ENCODE measurements at places on chromosomes 6 and 20.

DNA sequence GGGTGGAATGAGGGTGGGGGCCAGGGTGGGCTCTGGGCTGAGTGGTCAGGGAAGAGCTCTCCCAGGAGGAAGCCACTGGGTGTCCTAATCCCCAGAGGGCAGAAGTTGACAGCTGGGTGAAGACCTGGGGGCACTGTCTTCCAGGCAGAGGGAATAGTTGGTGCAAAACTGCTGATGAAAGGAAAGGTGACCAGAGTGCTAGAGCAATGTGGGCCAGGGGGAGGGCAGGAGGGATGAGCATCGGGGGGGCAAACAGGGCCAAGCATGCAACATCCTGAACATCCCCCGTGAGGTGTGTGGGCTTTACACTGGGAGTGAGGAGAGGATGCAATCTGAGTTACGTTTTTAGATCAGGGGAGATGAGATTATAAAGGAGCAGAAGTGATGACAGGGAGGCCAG lies 97.8 kb downstream of the NOL4L start:
- DNase-seq = no peak

GRCh38 chr20:58233881-58234528 lies 5.6 kb upstream of the ANKRD60 start:
- DNase-seq = no peak

GRCh38 chr20:2207770-2208097 lies 88.1 kb upstream of the TGM3 start:
- DNase-seq = no peak

DNA sequence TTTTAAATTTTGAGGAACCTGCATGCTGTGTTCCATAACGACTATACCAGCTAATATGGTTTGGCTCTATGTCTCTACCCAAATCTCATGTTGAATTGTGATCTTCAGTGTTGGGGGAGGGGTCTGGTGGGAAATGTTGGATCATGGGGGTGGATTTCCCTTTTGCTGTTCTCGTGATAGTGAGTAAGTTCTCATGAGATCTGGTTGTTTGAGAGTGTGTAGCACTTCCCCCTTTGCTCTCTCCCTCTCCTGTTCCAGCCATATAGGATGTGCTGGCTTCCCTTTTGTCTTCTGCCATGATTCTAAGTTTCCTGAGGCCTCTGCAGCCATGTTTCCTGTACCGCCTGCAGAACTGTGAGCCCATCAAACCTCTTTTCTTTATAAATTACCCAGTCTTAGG lies 61.8 kb upstream of the NEDD9 start:
- DNase-seq = no peak

DNA sequence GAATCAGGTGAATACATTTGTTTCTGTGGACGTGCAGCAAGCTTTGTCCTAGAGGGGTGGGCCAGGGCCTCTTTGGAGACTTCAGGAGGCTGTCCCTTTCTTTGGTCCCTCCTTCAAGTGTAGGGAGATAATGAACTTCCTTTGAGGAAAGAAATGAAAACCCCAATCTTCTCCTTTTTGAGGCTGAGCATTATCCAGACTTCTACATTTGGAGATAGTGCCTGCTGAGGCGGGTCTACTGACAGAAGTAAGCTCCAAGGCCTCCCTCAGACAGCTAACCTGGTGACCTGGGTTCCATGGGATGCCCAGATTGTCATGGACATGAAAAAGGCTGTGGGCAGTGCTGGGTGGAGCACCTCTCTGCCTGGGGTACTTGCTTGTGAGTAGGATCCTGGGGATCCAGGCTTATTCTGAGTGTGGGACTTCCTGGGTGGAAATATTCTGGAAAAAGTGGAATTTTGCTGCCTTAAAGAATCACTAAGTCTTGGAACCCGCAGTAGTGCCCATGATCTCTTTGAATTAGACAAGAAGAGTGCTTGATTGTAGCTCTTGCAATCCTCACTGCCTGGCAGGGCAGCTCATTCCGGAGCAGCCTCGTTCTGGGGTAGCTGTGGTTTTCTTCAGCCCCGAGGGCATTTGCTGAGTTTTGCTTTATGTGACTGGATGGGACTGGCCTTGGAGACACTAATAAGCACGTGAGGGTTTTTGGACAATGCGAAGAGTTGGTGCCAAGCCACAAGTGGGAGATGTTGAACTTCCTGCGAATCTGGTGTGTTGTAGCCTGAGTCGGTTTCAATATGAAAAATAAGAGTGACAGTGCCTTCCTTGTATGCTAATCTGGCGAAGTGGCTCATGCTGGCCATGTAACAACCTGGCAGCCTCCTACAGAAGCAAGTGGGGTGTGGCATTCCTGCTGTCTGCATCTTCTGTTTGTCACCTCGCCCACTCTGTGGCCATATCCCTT lies 28.1 kb downstream of the SNRNP48 start:
- DNase-seq = no peak

Measured in NCI-H446 treated with DMSO at 0.1 percent for 48 hours (cell line).